ENCODE measurements at places on chromosomes 2 and 18.
A peak's percentile ranks its signal among the peaks of the same experiment; 100 is the strongest.

- DNase-seq: no peak
These were observed 199.2 kb upstream of the NT5C1B start for GRCh38 chr2:18788592-18788991.

- DNase-seq: no peak
These were observed 253.1 kb downstream of the DYM start for GRCh38 chr18:49207361-49207760.

DNA sequence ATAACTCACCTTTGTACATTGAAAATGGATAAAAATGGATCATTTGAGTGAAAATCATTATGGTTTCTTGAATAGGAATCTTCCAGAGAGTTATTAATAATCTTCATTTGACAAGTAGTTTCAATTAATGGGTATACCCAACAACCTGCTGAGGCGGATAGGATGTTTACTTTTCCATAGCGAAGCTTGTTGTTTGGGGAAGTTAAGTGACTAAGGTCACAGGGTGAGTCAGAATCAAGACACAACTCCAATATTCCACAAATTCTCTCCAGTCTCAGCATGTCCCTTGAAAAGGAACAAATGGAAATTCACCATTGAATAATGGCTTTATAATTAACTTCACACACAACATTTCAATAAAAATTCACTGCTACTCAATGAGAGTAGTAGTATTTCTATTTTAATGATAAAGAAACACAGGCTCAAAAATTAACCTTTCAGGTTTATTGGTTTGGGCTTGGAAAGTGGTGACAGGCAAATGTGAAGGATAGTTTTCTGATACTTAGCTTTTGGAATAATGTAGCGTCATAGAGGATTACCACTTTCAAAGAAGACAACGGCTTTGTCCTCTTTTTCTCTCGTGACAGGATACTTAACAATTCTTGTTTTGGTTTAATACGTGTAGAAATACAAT, 211.3 kb downstream of the GPD2 start:
- no peak for DNase-seq

- DNase-seq: no peak
These were observed 33.8 kb downstream of the UBXN4 start for GRCh38 chr2:135775420-135775819.

GRCh38 chr2:198325359-198325758, 521.0 kb downstream of the PLCL1 start:
- no peak for DNase-seq

DNA sequence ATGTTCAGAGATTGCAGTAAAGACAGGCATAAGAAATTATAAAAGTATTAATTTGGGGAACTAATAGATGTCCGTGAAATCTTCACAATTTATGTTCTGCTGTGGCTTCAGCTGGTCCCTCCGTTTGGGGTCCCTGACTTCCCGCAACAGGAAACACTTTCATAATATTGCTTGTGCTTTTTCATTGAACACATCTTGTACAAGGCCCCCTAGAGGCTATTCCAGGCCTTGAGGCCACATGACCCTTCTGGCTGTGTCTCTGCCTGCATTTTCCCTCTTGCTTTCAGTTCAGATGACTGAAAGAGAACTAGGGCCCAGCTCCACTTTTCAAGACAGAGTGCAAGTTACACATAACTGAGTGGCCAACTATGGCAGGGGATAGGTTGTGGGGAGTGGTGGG, 164.1 kb downstream of the TMEM247 start:
- DNase-seq: no peak

- DNase-seq: no peak
These were observed 78.8 kb upstream of the PELI1 start for GRCh38 chr2:64223055-64223454.

DNA sequence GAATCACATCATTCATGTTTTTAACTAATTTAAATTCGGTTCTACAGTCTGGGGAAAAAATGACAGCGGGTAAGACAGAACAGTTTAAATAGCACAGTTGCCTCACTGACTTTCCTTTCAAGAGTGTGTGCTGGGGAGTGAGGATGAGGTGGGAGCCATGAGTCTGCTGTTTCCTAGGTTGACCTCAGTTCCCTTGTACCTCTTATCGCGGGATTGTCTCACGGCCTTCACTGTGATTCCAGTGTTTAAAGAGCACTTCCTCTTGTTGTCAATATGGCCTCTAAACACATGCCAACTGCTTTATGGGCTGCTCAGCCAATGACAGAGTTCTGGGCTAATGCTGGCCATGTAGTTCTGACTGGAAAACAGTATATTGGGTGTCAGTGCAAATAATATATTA, 41.6 kb upstream of the ALMS1 start:
- no peak for DNase-seq

- no peak for DNase-seq
These were observed 156.7 kb downstream of the KLHL29 start for GRCh38 chr2:23541503-23542229.

DNA sequence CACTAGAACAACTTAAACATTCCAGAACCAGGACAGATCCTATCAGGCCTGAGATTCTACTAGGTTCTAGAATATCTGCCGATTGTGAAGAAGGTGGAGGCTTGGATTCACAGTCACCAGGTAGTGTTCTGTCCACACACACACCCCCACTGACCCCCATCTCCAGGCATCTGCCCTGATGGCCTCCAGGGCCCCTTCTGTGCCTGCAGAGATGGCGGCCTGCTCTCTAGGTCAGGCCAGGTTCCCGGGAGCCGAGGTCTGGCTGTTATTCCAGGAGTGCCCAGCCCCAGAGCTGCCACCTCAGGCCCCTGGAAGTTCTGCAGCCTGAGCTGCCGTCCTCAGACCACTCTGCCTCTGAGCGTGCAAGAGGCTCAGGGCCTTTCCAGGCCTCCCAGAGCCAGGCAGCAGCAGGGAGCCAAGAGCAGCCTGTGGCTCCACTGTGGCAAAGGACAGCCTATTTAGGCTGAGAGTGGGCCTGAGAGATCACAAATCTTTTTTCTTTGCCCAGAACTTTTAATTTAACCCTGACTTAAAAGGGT, 96.2 kb upstream of the ASAP2 start:
- DNase-seq: no peak

GRCh38 chr2:29607038-29607420, 314.4 kb downstream of the ALK start:
- DNase-seq: no peak

- no peak for DNase-seq
These were observed 16.4 kb upstream of the FBLN7 start for GRCh38 chr2:112121682-112122254.

DNA sequence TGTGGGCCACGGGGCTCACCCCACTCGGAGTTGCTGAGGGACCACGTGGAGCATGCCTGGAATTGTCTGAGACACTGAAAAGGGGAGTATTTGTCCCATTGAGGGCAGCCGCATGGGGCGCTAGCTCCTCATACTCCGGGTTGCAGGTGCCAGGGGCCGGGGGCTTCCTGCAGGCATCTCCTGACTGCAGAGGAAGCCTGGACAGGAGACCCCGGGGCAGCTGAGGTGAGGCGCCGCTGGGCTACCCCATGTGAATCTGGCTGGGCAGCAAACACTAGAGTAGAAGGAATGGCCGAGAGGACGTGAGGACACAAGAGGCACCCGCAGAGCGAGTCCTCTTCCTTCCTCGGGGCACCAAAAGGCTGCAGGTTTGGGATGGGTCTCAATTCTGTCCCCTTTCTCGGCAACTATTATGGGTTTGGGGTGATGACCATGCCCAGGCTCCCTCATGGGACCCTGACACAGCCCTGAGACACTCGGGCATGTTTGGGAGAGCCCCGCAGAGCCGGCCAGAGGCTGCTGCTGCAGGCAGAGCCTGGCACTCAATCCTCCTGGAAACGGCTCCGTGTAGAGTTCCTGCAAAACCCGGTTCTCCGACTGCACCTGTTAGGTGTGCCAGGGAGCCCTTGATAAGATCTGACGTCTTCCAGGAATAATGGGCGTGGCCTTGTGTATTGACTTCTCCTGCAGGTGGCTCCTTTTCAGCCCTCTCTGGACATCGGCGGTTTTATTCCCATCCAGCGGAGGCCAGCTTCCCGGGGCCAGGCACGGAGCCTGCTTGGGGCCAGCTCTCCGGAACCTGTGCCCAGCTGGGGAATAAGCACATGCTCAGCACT, 77.0 kb downstream of the CTIF start:
- DNase-seq: no peak

DNA sequence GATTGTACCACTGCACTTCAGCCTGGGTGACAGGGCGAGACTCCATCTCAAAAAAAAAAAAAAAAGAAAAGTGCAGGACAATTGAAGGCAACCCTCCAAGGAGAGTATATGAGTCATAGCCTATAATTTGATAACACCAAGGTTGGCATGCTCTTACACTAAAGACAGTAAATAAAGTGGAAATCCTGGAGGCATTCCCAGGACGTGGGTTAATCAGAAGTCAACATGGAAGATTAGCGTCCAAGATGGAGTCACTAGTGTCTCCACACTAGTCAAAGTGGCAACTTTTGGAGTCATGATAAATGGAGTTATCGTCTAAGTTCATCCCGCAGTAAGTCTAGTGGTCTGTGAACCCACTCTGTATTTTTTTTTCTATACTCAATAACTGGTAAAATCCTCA, 21.2 kb upstream of the UGGT1 start:
- DNase-seq: no peak

DNA sequence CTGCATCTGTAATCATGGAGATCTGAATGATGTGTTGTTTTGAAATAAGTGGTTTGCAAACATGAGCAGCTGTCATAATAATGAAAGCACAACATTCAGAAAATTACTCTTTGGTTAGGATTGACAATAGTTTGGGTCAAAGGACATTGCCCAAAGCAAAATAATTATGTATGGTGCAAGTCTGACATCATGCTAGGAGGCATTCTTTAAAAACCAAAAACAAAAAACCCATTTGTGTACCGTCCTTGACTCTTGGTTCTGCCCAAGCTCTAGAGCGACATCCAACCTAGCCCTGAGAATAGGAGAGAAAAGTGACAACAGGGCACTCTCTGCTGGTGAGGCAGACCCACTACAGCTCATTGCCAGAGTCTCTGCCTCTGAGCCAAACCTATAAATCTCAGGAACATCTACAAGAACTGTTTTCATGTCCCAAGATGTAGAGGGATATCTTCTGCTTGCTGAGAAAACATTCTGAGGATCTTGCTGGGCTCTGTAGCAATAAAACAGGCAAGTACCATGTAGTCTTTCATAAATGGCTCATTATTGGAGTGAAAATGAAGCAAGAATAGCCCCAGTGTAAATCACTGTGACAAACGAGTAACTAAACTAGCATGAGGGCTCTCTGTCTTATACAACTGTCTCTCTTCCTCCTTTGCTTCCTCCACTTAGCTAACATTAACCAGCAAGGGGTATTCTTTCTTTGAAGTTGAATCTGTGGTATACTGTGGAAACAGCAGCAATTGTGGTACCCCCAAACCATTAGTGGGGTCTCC, 266.8 kb upstream of the CXCR4 start:
- no peak for DNase-seq

GRCh38 chr2:241148239-241148638, 1.0 kb downstream of the PASK start:
- no peak for DNase-seq

GRCh38 chr18:36309436-36310391, 12.2 kb downstream of the FHOD3 start:
- peak; percentile 99 for DNase-seq

DNA sequence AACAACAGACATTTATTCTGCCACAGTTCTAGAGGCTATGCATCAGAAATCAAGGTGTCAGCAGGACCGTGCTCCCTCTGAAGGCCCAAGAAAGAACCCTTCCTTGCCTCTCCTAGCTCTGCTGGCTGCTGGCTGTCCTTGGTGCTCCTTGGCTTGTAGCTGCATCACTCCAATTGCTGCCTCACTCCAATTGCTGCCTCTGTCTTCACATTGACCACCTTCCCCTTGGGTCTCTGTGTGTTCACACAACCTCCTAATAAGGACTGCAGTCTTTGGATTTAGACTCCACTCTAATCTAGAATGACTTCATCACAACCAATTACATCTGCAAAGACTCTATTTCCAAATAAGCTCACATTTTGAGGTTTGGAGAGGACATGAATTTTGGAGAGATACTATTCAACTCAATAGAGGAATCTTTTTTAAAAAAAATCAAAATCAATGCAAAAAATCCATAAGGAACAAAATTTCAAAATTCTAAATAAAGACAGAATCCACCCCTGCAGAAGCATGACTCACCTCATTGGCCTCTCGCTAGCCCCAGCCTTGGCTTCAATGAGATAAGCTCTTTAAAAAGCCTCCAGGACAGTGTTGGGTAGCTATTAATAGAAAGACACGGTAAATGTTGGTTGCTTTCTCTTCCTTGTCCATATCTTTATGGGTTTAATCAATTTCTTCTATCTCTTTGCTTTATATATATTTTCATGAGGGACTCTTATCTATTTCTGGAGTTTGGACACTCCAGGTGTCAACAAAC, 267.6 kb upstream of the MGAT5 start:
- no peak for DNase-seq

DNA sequence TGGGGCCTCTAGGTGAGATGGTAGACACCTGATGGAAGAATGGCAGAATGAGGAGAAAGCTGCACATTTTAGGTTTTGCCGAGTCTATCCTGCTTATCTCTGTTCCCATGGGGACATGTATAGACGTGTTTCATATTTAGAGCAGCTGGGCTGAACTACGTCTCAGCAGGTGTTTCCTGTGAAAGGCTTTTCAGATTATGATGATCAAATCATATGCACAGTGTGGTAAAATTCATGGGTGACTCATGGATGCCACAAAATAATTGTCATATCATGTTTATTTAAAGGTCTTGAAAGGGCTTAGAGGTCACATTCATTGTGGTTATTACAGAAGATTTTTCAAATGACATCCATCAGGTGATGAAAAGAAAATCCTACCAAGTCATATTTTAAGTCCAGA, 90.5 kb downstream of the ICOS start:
- no peak for DNase-seq

- DNase-seq: no peak
These were observed 95.3 kb downstream of the FSIP2 start for GRCh38 chr2:185833864-185834263.

DNA sequence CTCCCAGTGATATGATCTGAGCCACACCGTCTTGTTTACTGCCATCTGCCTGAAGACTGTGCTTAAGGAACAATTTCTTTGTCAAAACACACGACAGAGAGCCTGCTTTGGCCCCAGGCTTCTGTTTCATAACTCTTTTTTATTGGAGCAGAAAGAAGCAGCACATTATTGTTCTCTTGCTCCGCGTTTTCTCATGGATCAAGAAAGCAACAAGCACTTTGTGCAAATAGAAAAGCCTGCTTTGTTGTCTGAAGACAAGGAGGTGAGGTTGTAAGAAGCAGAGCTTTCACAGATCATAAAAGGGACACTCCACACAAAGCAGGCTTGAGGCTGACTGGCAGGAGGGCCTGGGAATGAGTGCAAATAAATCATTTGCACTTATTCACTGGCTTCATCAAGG, 118.3 kb upstream of the FAM136A start:
- DNase-seq: no peak
